NCI-H1092 (cell line): ENCODE measurements at places on chromosomes 4 and X.
A peak's percentile ranks its signal among the peaks of the same experiment; 100 is the strongest.

DNA sequence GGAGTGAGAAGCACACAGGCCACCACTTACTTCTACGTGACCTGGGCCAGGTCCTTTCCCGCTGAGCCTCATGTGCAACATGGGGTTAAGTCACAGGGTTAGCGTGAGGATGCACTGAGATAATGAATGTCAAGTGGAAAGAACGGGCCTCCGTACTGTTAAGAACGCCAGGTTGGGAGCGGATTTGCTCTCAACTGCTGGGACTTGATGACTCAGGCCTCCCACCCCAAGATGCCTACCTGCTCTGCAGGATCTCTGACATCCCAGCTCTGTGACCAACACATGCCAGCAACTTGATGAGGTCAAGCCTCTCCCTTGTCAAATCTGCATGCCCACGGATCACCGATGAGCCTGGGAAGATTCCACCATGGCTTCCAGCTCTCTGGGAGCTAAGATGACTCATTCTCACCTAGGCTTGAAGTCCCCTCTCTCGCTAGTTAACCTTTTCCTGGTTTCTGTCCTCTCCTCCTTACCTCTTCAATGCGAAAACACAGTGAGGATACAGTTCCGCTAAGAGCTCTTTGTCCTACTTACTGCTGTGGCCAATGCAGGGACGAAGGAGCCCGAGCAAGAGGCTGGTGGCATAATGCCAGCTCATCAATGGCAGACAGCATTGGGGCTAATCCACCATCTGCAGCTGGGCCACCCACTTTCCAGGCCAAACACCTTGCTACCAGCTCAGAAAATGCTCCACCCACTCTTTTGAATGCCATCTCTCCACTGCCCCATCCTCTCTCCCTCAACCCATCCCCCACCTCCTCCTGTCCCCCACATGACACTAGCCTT is 67.6 kb downstream of the PJA1 start:
- no peak for DNase-seq

DNA sequence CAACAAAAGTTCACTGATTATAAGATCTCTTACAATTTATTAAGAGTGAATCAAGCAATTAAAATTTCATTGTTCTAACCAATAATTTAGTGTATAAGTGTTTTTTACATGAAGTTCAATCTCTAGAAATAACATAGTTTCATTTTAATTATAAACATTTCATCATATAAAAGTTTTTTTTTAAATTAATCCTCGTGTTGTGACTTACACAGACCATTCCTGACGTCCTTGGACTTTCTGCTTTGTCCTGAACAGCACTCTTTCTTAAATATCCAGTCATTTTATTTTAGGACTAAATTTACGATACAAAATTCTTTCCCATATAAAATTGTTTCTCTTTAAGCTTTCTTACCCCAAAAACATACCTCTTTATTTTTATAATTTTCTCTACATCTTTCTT is 841.7 kb upstream of the POU3F4 start:
- no peak for DNase-seq

GRCh38 chrX:10156199-10157031 is at the start of gene CLCN4:
CLCN4 (plus strand) TSS chrX:10156975; CDS start chrX:10185033, 28,058 bp downstream.
- peak; percentile 47 for DNase-seq

DNA sequence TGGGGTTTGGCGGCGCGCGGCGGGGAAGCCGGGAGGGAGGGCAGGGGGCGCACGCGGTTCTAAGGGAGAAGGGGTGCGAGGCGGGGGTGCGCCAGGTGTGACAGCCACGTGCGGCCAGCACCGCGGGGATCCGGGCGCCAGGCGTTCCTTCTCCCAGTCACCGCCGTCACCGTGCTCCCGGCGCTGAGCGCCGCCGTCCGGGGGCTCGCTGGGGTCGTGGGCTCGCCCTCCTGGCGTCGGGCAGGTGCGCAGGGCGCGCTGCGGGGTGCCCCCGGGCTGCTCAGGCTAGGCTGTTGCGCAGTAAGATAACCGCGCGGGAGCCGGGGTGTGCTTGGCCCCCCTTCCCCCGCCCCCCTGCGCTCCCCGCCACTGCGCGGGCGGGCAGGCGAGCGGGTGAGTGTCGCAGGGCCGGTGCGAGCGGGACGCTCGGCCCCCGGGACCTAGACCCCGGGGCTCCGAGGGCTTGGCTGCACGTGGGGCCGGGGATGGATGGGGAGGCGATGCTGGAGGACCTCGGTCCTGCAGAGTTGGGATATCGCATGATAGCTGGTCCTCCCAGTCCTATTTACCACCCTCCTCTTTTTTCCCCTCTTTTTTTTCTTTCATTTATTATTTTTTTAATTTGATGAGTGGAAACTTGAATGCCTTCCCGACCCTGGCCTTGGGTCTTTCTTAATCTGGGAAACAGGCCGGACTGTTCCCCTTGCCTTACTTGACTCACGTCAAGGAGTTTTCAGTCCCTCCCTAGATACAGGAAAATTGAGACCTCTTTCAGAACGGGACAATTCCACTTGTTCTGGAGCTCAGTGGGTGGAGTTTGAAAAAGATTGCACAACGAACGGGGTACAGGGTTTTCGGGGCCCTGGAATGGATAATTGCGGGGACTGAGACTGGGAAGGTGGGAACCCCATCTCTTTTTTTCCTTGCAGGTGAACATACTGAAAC is 797 bp downstream of the TXLNG start:
- DNase-seq, result no peak

DNA sequence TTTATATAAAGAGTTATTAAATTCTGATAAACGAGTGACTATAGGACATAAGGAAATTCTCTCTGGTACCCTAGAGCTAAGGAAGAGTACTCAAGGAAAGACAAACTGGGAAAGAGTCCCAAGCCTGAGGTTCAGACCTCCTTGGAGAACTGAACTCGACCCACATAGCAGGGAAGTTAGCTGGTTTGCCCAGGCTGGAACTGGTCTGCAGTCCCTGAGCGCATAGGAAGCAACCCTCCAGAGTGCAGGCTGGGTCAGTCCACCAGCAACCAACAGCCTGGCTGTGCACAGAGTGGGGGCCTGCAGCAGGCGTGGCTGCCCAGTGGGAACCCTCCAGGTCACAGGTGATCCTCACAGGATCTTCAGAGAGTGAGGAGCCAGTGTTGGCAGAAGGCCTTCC is 114.1 kb downstream of the SOWAHB start:
- no peak for DNase-seq

DNA sequence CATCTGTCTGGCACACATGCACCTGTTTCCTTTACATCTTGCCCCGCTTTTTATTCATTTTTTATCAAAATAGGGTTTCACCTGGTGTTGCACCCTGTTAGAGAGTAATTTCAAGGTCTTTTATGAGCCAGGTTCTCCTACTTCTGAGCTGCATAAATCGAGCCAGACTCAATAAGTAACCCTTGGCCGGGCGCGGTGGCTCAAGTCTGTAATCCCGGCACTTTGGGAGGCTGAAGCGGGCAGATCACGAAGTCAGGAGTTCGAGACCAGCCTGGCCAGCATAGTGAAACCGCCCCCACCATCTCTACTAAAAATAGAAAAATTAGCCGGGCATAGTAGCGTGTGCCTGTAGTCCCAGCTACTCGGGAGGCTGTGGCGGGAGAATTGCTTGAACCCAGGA is 1.0 kb upstream of the PPP2R3B start:
- DNase-seq, result no peak

DNA sequence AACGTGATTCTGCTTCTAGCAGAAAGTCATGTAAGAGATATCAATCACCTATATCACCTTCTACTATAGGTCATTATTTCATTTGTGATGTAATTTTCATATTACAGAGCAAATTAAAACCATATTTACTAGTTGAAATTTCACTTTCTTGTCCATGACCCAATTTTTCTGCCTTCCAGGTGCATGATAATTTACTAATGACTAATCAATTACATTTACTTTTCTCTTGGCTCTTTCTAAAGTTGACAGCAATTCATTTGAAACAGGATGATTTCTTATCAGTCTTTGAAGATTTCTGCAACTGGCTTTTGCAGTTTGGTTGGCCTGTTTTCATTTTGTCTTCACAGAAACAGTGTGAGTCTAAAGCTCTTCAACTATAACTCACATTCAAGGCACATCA is 81.4 kb downstream of the ZAR1 start:
- DNase-seq, result no peak
